GM23338 (cell line): ENCODE measurements at places on chromosomes 4 and X. TPM values are rescaled to one million over a fixed set of nuclear protein-coding genes. Genes with fewer than 3 reads are reported as not detected.

The F9 gene
- polyA plus RNA-seq: not detected in 2 replicates

GRCh38 chrX:10611441-10612090 lies 8.8 kb downstream of the MID1 start:
- DNase-seq: peak; percentile 44
- no peaks in the 10 kb centered on the region for H3K27me3 ChIP-seq
- no peaks in the 10 kb centered on the region for H3K36me3 ChIP-seq
- peaks cover 49% of the 10 kb centered on the region for H3K4me1 ChIP-seq
- peak overlapping the region; percentile 78 for H3K27ac ChIP-seq

- no peaks in the 10 kb centered on the region for H3K36me3 ChIP-seq
These were observed 24.3 kb downstream of the RGS12 start for GRCh38 chr4:3317011-3317655.

DNA sequence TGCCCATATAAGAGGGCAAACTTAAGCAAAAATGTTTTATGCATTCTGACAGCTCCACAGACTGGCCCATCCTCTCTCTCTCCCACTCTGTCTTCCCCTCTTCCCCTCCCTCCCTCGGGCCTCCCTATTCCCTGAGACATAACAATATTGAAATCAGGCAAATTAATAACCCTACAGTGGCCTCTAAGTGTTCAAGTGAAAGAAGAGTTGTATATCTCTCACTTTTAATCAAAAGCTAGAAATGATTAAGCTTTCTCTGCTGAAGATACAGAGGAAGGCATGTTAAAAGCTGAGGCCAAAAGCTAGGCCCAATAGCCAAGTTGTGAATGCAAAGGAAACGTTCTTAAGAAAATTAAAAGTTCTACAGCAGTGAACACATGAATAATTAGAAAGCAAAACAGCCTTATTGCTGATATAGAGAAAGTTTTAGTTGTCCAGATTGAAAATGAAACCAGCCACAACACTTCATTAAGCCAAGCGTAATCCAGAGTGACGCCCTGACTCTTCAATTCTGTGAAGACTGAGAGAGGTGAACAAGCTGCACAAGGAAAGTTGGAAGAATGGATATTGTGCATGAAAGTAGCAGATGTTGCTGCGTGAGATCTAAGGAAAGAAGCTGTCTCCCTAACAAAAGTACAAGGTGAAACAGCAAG lies 54.9 kb downstream of the USO1 start:
- H3K27me3 ChIP-seq: no peaks in the 10 kb centered on the region
- H3K4me3 ChIP-seq: no peak overlapping the region
- H3K4me1 ChIP-seq: no peaks in the 10 kb centered on the region
- no peak for DNase-seq

DNA sequence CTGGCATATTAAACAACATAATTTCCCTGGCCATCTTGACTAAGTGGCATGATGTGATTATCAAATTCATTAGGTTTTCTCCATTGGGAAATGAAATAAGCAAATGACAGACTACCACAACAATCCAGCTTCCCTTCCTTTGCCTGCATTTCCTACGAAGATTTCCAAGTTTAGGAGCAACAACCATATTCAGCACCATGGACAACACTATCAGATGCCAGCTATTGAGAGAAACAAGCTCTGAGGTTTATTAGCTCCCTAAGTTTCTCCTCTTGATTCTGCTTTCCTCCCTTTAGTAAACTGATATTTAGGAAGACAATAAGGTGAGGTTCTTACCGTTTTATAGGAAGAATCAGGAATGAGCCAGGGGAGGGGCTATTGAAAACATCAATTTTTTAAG lies 36.2 kb downstream of the DCX start:
- no peak overlapping the region for H3K27ac ChIP-seq
- no peaks in the 10 kb centered on the region for H3K36me3 ChIP-seq
- DNase-seq: peak; percentile 49
- H3K27me3 ChIP-seq: no peaks in the 10 kb centered on the region
- no peak overlapping the region for H3K4me3 ChIP-seq

DNA sequence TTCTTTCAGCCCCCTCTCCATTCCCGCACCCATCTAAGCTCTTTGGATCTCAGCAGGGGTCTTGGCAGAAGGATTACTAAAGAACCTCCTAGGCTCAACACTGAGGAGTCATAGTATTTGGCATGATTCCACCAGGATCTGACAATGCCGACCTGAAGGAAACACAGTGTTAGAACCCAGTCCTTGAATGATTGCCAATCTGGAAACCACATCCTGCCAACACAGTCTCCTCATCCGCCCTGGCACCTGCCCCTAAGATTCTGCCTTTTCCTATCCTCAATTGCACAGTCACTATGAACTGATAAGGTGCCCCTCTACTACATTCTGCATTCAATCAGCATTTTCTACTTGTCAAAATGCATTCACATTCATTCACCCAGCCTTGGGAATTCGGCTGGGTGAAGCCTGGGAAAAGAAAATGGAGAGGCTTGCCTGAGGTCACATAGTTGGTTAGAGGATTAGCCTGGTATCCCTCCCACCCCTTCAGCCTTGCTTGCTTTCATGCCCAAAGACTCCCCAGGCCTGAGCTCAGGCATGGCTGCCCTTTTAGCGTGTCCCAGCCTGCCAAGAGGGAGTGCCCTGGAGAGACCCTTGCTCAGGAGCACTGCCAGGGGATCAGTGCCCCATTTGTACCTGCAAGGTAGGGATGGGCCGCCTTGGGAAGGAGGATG lies 2.2 kb upstream of the CLDN2 start:
- DNase-seq: no peak
- no peaks in the 10 kb centered on the region for H3K27me3 ChIP-seq
- H3K4me1 ChIP-seq: no peaks in the 10 kb centered on the region
- H3K36me3 ChIP-seq: no peaks in the 10 kb centered on the region

DNA sequence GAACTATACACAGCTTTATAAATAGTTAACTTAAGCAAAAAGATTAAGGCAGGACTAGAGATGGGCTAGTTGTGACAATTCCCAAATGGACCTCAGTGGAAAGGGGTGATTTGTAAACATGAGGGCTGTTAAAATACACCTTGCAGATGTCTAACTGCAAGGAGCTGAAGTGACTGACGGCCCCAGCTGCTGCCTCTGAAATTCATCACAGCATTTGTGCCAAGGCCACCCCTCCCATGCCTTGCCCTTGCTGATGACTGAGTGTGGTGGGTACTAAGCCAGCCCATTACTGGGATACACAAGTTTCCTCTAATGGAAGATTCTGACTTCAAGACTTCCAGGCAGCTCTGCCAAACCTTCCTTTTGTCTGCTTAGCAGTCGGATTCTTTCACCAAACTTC lies 23.7 kb upstream of the EGFL6 start:
- H3K4me1 ChIP-seq: no peaks in the 10 kb centered on the region
- no peaks in the 10 kb centered on the region for H3K36me3 ChIP-seq
- no peak for DNase-seq
- H3K27ac ChIP-seq: no peak overlapping the region
- H3K27me3 ChIP-seq: no peaks in the 10 kb centered on the region
- H3K4me3 ChIP-seq: no peak overlapping the region

DNA sequence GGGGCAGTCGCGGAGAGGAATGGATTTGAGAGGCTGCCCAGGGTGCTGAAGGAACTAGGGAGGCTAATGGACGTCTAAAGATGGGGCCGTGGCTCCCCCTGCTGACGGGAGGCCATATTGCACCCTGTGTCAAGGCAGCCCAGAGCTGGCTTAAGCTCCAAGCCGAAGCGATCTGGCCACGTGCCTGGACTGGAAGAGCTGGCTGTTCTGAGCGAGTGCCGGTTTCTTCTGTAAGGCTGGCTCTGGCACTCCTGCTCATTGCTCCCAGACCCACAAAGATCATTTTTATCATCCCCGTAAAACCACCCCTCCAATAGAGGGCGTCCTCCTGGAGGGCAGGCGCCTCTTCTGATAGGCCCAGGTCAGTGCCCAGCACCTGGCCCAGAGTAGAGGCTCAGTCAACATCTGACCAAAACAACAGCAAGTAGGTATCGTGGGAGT lies 5.6 kb downstream of the PNCK start:
- H3K27me3 ChIP-seq: no peaks in the 10 kb centered on the region
- H3K4me1 ChIP-seq: no peaks in the 10 kb centered on the region
- no peak overlapping the region for H3K4me3 ChIP-seq
- no peak overlapping the region for H3K27ac ChIP-seq
- H3K36me3 ChIP-seq: no peaks in the 10 kb centered on the region

The SSX4B gene
- polyA plus RNA-seq: 0.47 and 0.48 TPM in 2 replicates

- no peak overlapping the region for H3K4me3 ChIP-seq
- H3K27ac ChIP-seq: no peak overlapping the region
- no peak for DNase-seq
- no peaks in the 10 kb centered on the region for H3K27me3 ChIP-seq
These were observed 1102.0 kb downstream of the C4orf33 start for GRCh38 chr4:130197946-130198345.

The RBBP7 gene
- 166 and 167 TPM in 2 replicates for polyA plus RNA-seq

The SPANXN4 gene
- polyA plus RNA-seq: not detected in 2 replicates

DNA sequence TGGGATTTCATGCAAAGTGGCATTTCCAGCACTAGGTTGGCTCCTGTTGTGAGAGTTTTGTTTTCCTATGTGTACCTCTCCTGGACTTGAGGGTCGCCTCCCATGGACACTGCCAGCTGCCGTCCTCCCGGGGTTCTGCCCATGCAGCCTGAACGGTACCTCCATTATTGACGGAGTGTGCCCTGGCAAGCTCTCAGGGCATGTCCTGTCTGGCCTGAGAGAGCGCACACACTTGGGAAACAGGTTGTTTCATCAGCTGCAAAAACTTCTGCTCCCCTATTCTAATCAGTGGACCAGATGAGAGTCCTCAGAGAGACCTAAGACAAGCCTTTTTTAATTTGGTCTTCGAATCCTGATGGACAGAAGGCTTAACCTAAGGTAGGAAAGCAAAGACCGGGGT lies 56.6 kb upstream of the HOPX start:
- H3K27ac ChIP-seq: no peak overlapping the region
- H3K4me1 ChIP-seq: no peaks in the 10 kb centered on the region
- H3K36me3 ChIP-seq: no peaks in the 10 kb centered on the region

DNA sequence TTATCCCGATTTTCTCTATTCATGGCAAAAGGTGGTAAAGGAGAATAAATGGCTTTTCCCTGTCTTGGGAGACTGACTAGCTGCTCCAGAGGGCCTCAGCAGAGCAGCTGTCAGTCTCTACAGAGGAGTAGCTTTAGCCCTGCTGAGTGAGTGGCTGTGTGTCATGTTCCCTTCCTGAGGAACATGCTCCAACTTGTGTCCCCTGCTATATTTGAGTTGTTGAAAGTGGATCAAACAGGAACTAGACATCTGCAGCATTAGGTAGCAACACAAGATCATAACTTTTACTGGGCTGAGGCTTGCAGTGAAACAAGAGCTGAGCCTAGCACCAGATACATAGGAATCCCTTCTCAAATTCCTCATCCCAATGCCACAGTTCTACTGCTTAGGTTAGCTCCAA lies 26.7 kb upstream of the PLAC1 start:
- no peaks in the 10 kb centered on the region for H3K36me3 ChIP-seq
- no peaks in the 10 kb centered on the region for H3K4me1 ChIP-seq
- H3K27ac ChIP-seq: no peak overlapping the region
- no peaks in the 10 kb centered on the region for H3K27me3 ChIP-seq
- no peak for DNase-seq
- no peak overlapping the region for H3K4me3 ChIP-seq

DNA sequence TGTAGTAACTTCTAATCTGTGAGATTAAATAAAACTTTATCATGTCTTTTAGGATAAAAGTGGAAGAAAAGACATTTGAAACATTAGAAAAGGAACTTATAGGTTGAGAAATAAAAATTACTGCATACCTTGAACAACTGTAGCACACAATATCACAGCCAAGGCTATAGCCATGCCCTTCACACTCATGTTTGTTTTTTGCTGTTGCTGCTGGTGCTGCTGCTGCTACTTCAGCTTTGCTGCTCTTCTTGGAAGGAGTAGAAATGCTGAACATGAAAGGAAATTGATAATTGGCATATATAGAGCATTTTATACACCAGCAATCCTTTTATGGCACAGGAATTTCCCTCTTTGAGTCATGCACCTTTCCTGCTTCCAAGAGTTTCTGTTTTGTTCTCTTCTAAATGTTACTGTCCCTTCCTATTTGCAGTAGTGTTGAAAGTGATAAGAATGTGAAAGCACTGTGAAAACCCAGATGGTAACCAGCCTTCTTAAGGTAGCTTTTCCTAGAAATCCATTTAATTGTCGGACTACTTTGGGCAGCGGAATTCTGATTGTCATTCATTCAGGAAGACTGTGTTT lies at the start of gene CXCL11:
Gene CXCL11, minus strand, starts transcription at position 272 of the 582 bp plus-strand sequence. Its CDS starts 83 bp downstream, at position 189.
- H3K4me1 ChIP-seq: no peaks in the 10 kb centered on the region
- no peaks in the 10 kb centered on the region for H3K27me3 ChIP-seq
- 0 out of 2 replicates have a peak within 1 kb of the TSS, but pooled peaks have one; percentile 41 for H3K27ac ChIP-seq
- DNase-seq: no peak

DNA sequence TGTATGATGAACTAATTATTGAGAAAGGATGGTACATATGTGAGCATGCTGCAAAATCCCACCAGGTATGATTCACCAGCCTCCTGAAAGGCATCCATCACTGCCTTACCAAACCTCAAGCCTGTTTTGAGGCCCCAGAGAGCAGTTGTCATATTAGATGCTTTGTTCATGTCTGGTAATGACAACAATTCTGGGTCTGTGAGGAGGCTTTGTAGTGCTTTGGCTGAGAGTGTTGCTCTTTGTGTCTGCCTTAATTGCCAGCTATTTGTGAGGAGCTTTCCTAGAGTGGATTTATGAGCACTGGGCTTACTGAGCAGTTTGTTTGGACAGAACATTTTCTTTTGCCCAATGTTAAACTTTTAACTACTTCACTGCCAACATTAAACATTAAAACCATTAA lies 69.2 kb downstream of the HEPH start:
- no peaks in the 10 kb centered on the region for H3K4me1 ChIP-seq
- no peak overlapping the region for H3K4me3 ChIP-seq
- no peaks in the 10 kb centered on the region for H3K27me3 ChIP-seq
- H3K36me3 ChIP-seq: no peaks in the 10 kb centered on the region

The GLRA2 gene
- not detected in 2 replicates for polyA plus RNA-seq

GRCh38 chrX:17298564-17298963 lies 76.4 kb upstream of the NHS start:
- no peak for DNase-seq
- H3K4me3 ChIP-seq: no peak overlapping the region
- H3K27me3 ChIP-seq: no peaks in the 10 kb centered on the region

DNA sequence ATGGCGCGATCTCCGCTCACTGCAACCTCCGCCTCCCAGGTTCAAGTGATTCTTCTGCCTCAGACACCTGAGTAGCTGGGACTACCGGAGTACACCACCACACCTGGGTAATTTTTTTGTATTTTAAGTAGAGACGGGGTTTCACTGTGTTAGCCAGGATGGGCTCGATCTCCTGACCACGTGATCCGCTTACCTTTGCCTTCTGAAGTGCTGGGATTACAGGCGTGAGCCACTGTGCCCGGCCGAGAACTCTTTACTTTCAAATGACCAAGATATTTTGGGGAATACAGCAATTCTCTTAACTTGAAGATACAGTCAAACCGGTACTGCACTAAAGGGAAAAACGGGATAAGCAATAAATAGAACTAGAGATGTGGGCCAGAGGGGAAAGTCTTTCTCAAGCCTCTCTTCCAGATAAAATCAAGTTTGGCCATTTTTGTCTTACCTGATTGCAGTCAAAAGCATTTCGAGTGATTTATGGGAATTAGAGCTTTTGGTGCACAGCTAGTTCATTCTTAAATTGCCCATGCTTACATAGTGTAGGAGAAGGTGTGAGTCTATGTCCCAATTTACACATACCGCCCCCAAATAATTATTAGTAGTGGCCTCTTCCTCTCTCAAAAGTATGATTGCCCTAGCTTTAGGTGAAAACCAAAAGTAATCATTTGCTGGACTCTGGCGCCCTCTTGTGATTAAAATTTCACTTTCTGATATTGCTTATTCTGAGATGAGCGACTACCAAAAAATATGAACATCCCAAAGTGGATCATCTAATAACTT lies 53.2 kb upstream of the ABCG2 start:
- H3K4me1 ChIP-seq: no peaks in the 10 kb centered on the region; the same call in 1 of the 2 replicates
- no peak overlapping the region for H3K4me3 ChIP-seq
- DNase-seq: peak; percentile 85
- no peaks in the 10 kb centered on the region for H3K27me3 ChIP-seq
- H3K27ac ChIP-seq: no peak overlapping the region
